ENCODE measurements at places on chromosomes 11 and 22.

DNA sequence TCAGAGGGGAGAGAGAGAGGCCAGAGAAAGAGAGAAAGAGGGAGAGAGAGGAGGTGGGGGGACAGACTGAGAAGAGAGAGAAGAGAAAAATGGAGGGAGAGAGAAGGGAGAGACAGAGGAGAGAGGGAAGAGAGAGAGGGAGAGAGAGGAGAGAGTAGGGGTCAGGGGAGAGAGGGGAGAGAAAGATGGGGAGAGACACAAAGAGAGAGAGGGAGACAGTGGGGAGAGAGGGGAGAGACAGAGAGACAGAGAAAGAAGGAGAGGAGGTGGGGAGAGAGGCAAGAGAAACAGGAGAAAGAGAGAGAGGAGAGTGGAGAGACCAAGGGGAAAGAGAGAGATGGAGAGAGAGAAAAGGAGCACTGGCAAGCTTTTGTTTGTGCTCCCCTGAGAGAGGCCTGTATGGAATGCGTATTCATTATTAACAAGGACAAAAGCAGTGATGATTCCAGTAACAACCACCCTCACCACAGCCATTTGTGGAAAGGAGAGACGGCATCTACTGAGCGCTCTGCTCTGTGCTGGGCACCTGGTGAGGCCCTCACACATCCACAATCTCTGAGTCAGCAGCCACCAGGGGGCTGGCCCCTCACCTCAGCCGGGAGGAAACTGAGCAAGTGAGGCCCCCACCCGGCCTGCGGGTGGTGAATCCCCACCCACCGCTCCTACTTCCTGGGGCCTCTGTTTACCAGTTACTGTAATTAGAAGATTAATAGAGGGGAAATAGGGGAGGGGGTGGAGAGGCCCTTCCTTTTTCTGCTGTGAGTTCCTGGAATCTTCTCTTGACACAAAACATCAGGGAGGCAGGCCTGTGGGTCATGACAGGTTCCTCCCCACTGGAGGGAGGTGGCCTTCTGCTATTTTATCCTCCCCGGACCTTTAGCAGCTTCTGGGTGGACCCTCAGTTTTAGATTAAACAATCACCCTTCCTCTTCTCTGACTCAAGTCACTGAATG, 14.6 kb upstream of the MIAT start:
- DNase-seq: peak; percentile 68

- DNase-seq: no peak
These were observed 35.7 kb upstream of the KLHL35 start for GRCh38 chr11:75468534-75469340.

- no peak for DNase-seq
These were observed 12.4 kb upstream of the MTMR3 start for GRCh38 chr22:29870574-29870973.

DNA sequence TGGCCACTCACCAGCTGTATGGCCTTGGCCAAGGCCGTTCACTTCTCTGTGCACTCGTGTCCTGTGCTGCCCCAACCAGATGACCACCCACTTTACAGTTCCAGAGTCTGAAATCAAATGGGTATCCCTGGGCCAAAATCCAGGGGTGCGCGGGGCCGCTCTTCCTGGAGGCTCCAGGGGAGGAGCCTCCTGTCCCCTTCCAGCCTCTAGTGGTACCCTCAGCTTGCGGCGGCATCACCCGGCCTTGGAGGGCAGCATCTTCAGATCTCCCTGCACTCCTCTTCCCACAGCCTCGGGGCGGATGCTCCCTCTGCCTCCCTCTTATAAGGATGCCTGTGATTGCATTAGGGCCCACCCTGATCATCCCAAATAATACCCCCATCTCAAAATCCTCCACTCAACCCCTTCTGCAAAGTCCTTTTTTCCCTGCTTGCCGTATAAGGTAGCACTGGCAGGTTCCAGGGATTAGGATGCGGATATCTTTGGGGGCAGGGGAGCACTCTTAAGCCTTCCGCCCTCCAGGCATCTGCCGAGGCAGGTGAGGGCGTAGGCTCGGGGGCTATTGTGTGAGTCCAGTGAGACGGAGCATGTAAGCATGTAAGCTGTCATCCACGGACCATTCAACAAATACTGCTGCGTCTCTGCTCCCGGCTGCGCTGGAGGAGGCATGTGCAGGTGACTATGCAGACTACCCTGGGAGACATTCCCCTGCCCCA, 24.4 kb upstream of the SHISAL1 start:
- no peak for DNase-seq

Data from stimulated activated CD8-positive, alpha-beta memory T cell treated with anti-CD3 and anti-CD28 coated beads, Interleukin-7, amount 100 ng/mL, for 1 hour (primary cell).